ENCODE measurements at places on chromosomes 16 and 17.

DNA sequence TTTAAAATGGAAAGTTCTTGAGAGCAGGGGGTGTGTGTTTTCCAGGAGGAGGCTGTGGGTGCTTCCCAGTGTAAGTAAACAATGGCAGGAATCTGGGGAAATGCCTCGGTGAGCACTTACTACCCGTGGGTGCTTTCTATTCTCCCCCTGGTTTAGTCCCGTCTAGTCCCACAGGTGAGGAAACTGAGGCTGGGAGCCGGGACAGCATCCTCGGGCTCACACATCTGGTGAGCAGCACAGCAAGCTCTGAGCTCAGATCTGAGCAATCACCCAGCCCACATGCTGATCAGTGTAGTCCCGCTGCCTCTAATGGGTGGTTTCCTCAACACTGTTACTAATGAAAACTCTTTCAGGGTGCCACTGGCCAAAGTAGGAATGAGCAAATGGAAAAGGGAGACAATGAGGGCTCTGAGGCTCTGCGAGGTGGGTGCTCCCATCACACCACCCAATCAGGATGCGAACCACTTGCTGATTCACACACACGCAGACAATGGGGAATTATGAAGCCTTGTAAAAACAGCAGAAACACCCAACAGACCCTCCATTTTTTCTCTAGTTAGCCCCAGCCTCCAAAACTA lies 202.6 kb downstream of the PARN start:
- no peak for DNase-seq

DNA sequence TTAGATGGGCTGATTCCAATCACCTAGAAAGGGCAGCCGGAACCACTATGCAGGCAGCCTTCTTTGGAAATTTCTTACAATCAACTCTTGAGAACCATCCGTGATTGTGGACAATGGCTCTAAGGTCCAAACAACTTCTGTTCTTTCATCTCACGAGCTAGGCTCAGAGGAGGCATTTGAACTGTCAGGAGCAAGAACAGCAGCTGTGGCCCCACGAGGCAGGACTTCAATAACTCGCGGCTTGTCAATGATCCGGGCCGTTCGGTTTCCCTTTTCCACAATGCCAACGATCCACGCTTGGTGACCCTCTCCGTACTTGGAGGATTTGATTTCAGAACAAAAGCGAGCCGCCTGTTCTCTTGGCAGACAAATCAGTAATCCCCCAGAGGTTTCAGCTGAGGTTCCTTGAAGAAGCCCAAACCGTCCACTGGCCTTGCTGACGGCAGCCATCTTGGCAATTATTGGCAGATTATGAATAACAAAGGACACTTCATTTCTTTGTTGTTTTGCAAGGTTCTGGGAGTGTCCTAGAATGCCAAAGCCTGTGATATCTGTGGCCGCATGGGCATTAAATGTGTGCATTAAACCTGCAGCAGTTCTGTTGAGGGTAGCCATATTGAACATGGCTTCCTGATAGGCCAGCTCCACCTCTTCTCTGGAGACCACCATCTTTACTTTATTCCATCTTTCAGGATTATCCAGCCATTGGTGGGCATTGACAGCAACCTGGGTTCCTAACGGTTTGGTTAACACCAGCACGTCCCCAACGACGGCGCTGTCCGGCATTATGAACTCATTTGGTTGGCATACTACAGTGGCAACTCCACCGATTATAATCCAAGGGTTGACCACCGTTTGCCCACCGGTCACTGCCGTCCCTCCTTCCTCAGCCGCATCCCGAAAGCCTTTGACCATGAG lies 1.2 kb downstream of the SEPHS2 start:
- DNase-seq, result no peak

- no peak for DNase-seq
Measured at GRCh38 chr16:31508706-31509195, 560 bp upstream of the RUSF1 start.

GRCh38 chr16:56874800-56875199 lies 9.8 kb downstream of the SLC12A3 start:
- peak; percentile 94 for DNase-seq

DNA sequence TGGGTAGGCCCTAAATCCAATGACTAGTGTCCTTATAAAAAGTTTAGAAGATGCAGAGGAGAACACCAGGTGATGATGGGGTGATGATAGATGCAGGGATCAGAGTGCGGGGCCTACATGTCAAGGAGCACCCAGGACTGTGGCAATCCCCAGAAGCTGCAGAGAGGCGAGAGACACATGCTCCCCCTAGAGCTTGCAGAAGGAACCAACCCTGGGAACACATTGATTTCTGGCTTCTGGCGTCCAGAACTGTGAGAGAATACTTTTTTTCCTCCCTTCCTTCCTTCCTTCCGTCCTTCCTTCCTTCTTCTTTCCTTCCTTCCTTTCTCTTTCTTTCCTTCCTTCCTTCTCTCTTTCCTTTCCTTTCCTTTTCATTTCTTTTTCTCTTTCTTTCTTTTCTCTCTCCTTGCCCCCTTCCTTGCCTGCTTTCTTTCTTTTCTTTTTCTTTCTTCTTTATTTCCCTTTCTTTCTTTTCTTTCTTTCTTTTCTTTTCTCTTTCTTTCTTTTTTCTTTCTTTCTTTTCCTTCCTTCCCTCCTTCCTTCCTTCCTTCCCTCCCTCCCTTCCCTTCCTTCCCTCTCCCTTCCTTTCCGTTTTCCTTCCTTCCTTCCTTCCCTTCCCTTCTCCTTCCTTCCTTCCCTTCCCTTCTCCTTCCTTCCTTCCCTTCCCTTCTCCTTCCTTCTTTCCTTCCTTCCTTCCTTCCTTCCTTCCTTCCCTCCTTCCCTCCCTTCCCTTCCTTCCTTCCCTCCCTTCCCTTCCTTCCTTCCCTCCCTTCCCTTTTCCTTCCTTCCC lies 134.3 kb downstream of the HAPSTR1 start:
- DNase-seq, result peak; percentile 60

- DNase-seq, result peak; percentile 74
Measured at GRCh38 chr16:85205747-85206471, 93.6 kb upstream of the CIBAR2 start.

DNA sequence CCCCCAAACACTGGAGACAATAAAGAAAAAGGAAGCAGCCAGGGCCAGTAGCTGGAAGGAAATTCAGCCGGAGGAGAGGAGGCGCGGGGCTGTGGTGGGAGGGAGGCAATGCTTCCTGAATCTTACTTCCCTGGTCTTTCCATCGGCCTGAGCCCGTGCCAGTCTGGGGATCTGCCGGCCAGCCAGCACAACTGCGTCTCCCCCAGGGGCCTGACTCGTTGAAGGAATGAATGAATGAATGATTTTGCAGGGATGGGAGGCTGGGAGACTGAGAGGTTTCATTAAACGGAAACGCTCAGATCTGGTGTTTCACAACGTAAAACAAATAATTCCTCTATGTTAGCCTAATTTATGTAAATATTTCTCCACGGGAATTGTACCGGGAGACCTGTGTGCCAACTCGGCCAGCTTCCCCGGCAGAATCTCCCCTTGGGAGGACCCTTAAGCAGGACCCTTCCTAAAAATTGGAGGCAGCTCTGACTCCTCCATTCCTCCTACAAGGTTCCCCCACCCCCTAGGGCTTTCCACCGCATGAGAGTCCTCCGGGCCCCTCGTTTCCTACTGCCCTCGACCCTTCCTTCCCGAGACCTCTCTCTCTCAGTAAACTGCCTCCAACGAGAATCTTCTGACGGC lies 1.3 kb upstream of the BAIAP2 start:
- no peak for DNase-seq

DNA sequence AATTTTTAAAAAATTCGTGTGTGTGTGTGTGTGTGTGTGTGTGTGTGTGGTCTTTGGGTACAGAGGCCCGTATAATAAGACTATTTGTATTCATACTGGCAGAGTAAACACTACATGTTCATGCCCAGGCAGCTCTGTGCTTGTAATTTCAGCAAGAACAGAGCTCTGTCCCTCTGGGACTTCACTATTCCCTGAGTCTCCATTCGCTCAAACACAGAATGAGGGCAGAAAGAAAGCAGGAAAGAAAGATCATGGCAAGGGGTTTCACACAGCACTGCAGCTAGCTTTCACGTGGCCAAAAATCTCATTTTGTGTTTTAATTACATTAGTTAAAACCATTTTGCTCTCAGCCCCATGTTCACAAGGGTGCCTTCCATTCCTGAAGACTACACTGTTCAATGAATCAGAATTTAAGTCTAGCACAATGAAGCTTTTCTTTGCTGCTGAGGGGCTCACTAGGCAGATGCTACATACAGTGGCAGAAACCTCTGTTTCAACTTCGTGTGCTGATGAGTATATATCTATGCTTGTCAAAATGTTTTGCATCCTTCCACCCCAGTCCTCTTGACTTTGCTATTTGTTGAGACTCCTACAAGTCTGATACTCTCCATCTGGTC lies 198.4 kb upstream of the C17orf78 start:
- no peak for DNase-seq

DNA sequence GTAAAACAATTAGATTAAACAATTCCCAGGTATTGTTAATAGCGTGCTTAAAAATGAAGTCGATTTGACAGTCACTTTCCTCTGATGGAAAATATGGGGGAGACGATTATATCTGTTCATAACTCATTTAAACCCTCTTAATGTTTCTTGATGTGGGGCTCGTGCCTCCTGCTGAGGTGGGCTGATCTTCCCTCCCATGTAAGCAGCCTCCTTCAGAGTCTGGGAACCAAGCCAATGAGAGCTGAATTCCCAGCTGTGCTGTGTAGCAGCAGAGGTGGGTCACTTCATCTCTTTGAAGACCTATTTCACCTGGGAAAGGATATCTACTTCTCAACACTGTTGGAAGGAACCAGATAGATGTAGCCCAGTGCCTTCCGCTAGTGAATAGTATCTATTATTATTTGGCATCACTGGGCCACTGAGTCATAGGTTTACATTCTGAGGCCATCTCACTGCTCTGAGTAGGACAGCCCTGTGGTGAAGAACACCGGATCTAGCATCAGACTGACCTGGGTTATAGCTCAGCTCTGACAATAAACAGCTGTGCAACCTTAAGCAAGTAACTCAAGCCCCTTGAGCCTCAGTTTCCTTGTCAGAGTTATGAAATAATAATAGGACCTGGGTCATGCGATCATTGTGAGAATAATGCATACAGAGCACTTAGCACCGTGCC lies 85.3 kb upstream of the C16orf82 start:
- DNase-seq, result peak; percentile 1

DNA sequence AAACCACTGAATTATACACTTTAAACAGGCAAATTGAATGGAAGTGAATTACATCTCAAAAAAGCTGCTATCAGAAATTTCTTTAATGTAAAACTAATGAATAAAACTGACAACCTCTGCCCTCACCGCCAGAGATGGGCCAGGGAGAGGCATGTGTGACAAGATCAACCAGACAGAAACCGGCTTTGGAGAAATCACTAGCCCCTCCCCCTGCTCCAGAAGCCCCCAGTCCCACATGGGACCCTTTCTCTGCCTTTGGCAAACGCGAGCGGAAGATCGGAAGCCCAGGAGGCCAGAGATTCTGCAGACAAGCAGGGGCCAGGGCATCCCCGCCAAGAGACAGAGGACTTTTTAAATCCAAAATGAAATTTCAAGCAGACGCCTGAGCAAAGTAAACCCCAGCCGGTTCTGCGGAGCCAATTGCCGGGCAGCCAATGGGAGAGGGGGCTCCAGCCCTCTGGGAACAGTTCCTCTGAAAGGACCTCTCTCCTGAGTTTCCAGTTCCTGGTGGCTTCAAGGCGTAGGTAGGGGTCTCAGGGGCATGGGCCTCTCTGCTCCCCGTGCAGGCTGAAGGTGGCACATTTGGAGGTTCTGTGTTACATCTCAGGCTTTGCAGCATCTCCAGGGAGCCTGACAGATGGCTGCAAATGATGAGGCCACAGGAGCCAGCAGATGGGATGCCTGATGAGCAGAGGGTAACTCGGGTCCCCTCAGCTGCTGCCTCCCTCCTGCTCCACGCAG lies 118.1 kb downstream of the GSG1L start:
- peak; percentile 41 for DNase-seq

DNA sequence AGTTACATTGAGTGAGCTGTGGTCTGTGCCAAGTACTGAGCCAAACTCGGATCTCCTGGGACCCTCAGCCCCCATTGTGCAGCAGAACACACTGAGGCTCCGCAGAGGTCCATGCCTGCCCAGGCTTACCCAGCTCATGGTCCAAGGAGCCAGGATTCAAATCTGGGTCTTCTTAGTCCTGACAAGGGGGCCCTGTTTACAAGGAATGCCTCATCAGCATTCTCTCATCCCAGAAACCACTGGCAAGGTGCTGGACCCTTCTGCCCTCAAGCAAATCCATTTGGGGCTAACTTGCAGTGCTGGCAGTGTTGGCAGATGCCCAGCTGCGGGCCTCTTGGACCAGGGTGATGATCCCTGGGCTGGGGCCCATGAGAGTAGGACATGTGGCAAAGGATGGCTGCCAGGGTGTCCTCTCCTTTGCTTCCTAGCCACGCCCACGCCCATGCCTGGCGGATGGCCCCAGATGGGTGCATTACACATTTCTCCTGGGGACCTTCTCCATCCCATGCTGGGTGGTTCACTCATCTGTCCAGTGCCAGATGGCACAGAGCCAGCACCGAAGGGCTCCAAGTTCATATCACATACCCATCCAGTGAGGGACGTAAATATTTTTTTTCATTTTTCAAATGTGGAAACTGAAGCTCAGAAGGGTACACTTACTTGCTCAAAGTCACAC lies 117.7 kb downstream of the CMIP start:
- no peak for DNase-seq

DNA sequence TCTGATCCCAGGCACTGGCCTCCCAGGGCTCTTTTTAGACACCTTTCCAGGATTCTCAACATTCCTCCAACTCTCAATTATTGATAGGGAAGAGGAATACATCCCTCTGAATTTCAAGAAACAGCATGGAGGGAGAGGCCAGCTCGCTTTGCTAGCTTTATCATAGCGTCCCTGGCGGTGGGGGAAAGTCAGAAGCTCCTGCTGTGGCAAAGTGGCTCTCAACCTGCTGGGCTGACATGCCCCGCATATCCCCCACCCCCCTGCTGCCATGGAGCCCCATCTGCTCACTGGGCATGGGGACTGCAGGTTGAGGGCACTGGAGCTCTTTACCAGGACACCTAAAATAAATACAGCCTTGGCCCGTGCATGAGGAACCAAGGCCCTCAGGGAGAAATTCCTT lies 140.3 kb downstream of the SLC39A11 start:
- DNase-seq, result no peak

DNA sequence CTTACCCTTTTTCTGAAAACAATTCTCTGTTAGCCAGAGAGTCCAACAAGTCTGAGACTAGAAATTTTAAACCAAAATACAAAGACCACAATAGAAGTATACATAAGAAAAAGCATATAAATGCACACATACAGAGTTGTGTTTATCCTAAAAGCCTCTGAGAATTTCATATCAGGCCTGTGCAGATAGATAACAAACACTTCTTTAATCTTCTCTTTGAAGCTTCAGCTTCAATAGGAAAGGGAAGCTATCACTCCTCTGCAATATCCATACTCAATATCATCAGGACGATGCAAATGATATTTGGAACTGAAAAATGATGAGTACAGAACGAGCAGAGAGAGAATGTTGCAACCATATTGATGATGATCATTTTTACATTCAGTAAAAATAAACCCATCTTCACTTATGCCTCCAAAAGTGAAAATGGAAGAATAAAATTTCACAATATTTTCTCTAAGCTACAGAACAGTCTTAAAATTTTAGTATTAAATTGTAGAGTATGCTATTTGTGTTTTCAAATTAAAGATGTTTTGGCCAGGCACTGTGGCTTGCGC lies 61.6 kb downstream of the SKAP1 start:
- no peak for DNase-seq

- no peak for DNase-seq
Measured at GRCh38 chr17:81080019-81080418, 45.1 kb downstream of the BAIAP2 start.

GRCh38 chr17:59963738-59964481 lies 630 bp downstream of the RNFT1 start:
- peak; percentile 74 for DNase-seq

All from islet precursor cell (in vitro differentiated cells).